ENCODE measurements at places on chromosomes 2 and 18. TPM values are rescaled to one million over a fixed set of nuclear protein-coding genes. Genes with fewer than 3 reads are reported as not detected.

- peak; percentile 52 for DNase-seq
Measured at GRCh38 chr2:11784747-11785610, 38.5 kb downstream of the LPIN1 start.

GRCh38 chr2:184498936-184499335 is 99.4 kb upstream of the ZNF804A start:
- DNase-seq = no peak

DNA sequence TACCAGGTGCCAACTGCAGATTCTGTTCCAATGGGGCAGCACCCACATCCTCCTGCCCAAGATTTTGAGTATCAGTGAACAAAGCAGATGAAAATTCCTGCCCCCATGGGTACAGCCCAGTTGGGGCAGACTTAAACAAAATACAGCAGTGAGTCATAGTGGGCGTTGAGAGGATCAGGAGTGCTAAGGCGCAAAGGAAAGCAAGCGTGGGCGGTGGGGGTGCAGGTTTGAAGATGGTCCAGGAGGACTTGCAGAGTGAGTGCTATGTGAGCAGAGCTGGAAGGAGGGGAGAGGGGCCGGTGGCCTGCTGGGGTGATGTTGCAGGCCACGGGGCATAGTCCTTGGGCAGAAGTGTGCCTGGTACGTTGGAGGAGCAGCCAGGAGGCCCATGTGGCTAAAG is 24.7 kb downstream of the STEAP3 start:
- DNase-seq = peak; percentile 63

- no peak for DNase-seq
Measured at GRCh38 chr2:2793925-2794560, 463.0 kb upstream of the MYT1L start.

SGPP2 gene
- total RNA-seq = not detected

DNA sequence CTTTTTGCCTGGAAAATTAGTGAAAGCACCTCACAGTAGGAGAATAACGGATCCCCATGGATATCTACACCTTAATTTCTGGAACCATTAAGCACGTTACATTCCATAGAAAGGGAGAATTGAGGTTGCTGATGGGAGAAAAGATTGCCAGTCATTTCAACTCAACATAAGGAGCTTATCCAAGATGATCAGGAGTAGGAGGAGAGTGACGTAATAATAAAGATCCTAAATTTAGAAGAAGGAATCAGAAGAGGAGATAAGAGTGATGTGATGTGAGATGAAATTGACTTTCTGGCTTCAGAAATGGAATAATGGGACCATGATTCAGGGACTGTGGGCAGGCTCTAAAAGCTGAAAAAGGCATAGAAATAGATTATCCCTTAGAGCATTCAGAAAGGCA is 1017.8 kb upstream of the CHAC2 start:
- DNase-seq = no peak

GRCh38 chr2:25295621-25296020 is 46.1 kb downstream of the DNMT3A start:
- DNase-seq = no peak

GRCh38 chr2:239300242-239300641 is 100.6 kb downstream of the HDAC4 start:
- DNase-seq = no peak
